ENCODE measurements at places on chromosomes 6 and 20.

GRCh38 chr6:120590611-120591010 lies 743.7 kb downstream of the TBC1D32 start:
- DNase-seq = no peak

- DNase-seq = peak; percentile 88
Observed at GRCh38 chr20:50146732-50147662, 6.5 kb downstream of the PEDS1 start.

- no peak for DNase-seq
Observed at GRCh38 chr6:109655761-109656262, 35.2 kb downstream of the AK9 start.

GRCh38 chr6:157868835-157869234 lies 45.8 kb downstream of the SNX9 start:
- DNase-seq = no peak

DNA sequence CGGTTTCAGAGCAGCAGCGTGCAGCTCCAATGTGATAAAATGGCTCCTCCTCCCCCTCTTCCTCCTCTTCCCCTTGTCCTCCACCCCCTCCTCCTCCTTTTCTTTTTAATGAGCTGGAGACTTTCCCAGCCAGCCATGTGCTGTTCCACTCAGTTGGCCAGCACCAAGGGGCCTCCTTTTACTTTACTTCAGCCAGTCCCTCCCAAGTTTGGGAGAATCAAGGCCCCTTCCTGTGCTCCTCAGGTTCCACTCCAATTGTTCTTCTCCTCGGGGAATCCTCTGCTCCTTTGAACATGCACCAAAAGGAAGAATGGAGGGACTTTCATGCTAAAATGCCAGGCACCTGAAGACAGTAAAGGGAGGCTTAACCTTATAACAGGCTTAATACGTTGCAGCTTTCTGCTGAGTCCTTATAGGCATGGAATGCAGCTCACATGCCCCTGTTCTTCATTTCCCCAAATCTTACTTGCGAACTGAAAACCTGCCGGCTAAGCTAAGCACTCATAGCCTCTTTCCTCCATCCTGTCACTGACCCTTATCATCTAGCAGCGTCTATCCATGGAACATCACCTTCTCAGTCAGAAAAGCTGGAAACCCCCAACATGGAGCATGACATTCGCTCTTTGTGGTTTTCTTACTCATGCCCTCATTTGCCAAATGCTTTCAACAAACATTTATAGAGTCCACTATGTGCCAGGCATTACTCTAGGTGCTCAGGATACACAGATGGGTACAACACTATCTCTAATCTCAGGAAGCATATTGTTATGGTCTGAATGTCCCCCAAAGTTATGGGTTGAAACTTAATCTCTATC lies 170.6 kb downstream of the PHACTR1 start:
- no peak for DNase-seq

- no peak for DNase-seq
Observed at GRCh38 chr6:25958700-25959162, 3.9 kb upstream of the TRIM38 start.

- DNase-seq = no peak
Observed at GRCh38 chr6:16399695-16400094, 161.3 kb downstream of the GMPR start.

- no peak for DNase-seq
Observed at GRCh38 chr20:35718972-35719635, 19.9 kb downstream of the ROMO1 start.

GRCh38 chr20:50434653-50435396 lies 75.4 kb upstream of the PTPN1 start:
- DNase-seq = no peak

DNA sequence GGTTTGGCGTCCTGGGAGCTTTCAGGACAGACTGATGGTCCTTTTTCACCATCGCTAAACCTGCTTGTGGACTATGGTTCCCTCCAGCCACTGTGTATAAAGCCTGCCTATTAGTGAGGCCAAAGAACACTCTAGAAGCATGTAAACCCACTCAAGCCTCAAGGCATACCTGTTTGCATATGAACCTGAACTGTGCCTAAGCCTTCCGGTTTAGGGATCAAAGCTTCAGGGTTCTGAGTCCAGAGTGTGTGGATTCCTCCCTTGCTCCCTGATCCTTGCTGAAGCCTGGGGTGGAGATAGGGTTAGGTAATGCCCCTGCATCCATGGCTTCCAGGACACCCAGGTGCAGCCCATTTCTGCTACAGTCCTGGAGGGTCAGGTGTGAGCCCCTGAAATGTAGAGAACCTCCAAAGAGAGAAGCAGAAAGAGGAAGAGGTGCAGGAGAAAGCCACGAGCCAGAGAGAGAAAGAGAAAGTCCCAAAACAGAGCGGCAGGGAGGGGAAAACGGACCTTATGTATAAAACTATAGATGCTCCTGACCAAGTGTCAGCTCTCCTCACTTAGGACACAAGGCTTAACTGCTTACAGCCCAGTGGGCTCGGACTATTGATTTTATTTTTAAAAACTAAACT lies 93.3 kb downstream of the SCML4 start:
- no peak for DNase-seq

DNA sequence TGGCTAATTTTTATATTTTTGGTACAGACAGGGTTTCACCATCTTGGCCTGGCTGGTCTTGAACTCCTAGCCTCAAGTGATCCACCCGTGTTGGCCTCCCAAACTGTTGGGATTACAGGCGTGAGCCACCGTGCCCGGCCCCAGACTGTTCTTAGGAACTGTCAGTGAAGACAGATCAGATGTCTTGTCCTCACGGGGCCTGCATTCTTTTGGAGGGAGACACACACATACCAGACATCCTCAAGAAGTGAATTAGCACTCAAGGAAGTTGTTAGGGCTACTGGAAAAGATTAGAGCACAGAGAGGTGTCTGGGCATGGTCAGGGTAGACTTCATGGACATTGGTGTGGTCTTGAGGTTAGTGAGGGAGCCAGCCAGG lies 10.3 kb upstream of the LPIN3 start:
- no peak for DNase-seq

GRCh38 chr20:22584922-22585785 lies 782 bp upstream of the FOXA2 start:
- DNase-seq = no peak

DNA sequence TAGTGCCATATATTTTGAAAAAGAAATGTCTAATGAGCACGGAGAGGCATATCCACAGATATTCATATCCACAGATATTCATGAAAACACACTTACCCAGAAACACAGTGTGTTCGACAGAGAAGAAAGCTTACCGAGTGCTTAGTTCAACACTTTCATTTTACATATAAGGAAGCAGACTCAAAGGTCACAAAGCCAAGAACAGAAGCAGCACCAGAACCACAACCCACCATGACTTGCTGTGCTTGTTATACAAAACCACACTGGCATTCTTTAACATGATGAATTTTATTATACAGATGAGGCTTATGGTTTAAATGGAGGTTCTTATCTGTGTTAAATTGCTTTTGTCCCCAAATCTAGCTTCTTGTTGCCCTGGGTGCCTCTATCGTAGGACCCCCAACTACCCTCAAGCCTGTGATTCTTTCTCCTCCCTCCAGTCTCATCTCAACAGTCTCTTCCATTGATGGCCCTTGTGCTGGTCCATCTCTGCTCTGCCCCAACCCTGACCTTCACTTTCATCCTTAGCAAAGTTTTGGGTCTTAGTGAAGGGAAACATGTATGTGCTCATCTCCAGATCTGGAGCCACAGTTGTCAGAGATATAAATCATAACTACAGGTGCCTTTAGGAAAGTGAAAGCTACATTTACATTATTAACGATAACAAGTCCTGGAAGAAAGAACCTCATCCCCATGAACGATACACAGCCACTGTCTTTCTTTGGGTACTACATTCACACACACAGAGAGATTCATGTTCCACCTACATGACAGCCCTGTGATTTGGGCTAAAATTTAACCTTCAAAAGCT lies 40.0 kb downstream of the SF3B5 start:
- peak; percentile 49 for DNase-seq

GRCh38 chr20:4127344-4127743 lies 112.0 kb upstream of the RNF24 start:
- DNase-seq = no peak

DNA sequence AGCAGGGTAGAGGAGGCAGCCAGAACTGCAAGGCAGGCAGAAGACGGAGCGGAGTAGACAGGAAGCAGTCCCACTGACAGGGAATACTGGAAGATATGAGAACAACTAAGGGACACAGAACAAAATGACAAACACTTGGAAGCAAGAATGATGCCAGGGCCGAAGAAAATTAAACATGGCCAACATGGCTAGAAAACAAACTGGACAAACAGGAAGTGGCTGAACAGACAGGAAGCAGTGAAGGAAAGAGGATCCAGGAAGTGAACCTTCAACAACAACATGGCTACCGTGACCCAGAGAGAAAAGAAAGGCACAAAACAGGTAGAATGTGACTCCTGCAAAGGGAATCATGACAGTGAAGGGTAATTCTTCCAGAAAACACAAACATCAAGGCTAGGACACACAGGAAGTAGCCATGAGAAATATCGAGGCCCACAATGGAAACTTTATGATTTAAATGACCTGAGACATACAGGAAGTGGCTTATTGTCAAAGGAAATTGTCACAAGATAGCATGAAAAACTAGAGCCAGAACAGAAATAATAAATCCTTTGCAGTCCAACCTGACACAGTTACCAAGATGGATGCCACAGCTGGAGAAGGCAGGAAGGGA lies 9.1 kb downstream of the COL11A2 start:
- DNase-seq = no peak

DNA sequence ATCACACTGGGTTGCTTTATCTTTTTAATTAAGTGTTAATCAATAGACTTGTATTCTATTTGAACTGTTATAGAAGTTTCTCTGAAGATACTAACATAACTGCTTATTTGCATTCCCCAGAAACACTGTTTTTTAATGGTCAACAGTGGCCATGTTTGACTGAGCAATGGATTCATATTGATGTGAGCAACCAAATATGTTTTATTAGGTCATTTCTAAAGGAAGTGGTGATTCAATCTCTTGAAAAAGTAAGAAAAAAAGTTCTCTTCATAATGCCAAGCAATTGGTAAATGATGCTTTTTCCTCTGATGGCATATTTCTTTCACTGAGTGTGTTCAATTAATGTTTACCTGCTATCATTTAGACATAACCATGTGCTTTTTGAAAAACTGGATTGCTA lies 593.0 kb upstream of the CITED2 start:
- no peak for DNase-seq

- no peak for DNase-seq
Observed at GRCh38 chr6:165019681-165020080, 289.7 kb downstream of the C6orf118 start.

GRCh38 chr6:7073821-7074525 lies 33.8 kb upstream of the RREB1 start:
- DNase-seq = peak; percentile 61

DNA sequence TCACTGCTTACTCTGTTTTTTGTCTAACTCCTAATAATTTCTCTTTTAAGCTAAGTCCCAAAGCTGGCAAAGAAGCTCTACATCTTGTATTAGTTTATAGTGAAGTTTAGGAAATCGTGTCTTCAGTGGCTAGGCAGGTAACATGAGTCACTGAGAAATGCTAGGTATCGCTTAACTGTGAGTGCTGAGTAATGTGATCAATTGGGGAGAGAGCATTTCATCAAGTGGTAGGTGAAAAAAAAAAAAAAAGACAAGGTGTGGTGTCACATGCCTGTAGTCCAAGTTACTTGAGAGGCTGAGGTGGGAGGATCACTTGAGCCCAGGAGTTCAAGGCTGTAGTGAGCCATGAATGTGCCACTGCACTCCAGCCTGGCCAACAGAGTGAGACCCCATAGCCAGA lies 125.3 kb downstream of the FAM83B start:
- no peak for DNase-seq

DNA sequence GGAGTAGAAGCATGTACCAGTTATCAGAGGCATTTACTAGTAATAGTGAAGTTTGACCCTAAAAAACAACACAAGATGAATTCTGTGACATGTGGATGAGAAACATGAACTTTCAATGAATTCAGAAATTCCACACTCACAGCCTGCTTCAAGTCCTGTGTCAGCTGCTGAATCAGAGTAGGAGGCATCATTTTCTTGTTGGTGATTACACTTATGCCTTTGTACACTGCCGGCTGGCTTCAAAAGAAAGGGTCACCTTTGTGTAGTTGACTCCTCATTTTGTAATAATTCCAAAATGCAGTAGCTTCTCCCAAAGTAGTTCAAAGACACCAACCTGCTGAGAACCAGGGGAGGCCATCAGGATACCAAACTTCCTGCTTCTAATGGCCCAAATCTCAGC lies 165.5 kb downstream of the BACH2 start:
- no peak for DNase-seq

DNA sequence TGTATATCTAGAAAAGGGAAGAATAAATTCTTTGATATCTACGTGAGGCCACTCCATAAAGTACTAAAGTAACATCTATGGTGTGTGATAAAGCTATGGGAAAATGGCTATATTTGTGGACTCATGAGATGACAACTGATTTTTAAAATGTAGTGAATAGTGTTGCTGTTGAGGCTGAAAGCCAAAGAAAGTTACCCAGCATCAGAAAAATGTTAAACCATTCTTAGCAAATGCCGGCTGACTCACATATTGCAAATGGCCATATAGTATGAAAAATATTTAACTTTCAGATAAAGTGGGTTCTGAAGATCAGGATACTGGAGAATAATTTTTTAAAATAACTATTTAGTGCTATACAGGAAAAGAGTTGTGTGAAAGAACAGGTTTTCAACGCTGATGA lies 129.9 kb upstream of the GRIK2 start:
- DNase-seq = no peak

- no peak for DNase-seq
Observed at GRCh38 chr6:118761645-118762044, 110.3 kb upstream of the CEP85L start.

DNA sequence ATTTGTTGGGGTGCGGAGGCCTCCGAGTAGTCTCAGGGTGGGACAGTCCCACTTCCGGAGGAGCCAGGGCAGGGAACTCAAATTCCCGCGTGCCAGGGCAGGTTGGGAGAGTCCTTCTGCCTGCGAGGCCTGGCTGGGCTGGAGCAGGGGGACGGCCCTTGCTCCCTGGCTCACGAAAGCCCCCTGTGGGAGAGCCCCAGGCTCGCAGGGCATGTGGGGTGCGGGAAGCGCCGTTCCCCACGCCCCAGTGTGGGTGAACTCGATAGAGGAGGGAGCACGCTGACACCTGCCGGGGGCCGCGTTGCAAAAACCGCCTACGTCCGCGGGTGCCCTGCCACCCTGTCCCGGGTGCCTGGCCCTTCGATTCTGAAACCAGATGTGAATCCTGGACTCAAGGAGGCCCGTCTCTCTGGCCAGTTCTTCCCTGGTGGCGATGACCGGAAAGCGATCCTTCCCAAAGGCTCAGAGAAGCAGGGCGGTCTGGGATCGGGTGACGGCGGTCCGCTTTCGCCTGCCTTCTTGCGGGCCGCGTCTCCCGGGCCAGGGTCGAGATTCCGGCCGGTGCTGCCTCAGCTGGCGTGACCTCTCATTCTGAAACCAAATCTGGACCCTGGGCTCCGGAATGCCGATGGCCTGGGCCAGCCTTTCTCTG lies 1846.5 kb upstream of the DEFB115 start:
- DNase-seq = no peak

- DNase-seq = no peak
Observed at GRCh38 chr6:10559522-10560152, 38.5 kb downstream of the GCNT2 start.

GRCh38 chr6:228881-229651 lies 63.2 kb upstream of the DUSP22 start:
- no peak for DNase-seq

All from stimulated activated CD4-positive, alpha-beta T cell treated with anti-CD3 and anti-CD28 coated beads, Interleukin-4, amount 100 ng/mL, for 4 hours (primary cell).